Pericardium fibroblast (primary cell): ENCODE measurements at places on chromosomes 6 and 20. TPM values are rescaled to one million over a fixed set of nuclear protein-coding genes. Genes with fewer than 3 reads are reported as not detected.

The RPL10A gene
- total RNA-seq: 1,925 and 2,821 TPM in 2 replicates

The ERGIC3 gene
- total RNA-seq: 361 and 367 TPM in 2 replicates

The NKAIN2 gene
- 0.09 TPM in 1 of 2 replicates, not detected in the other for total RNA-seq

The ENPP3 gene
- not detected in 2 replicates for total RNA-seq

The OR2B6 gene
- not detected in 2 replicates for total RNA-seq

The CALHM6 gene
- 0.68 and 1.8 TPM in 2 replicates for total RNA-seq

The POLR1C gene
- total RNA-seq: 18.2 and 19.7 TPM in 2 replicates

The EPB41L1 gene
- 16.5 and 28.2 TPM in 2 replicates for total RNA-seq

The SLC22A7 gene
- total RNA-seq: not detected in 2 replicates

The SLC12A5 gene
- 0.51 TPM in 1 of 2 replicates, not detected in the other for total RNA-seq
